ENCODE measurements at places on chromosomes 11 and 22. TPM values are rescaled to one million over a fixed set of nuclear protein-coding genes. Genes with fewer than 3 reads are reported as not detected.

GRCh38 chr11:120642196-120642894 lies 130.8 kb downstream of the GRIK4 start:
- no peaks in the 10 kb centered on the region for H3K36me3 ChIP-seq
- H3K4me3 ChIP-seq, result no peak overlapping the region
- DNase-seq, result no peak

- no peak overlapping the region for H3K27ac ChIP-seq
- no peaks in the 10 kb centered on the region for H3K27me3 ChIP-seq
- H3K4me1 ChIP-seq, result peaks cover 11% of the 10 kb centered on the region
- no peaks in the 10 kb centered on the region for H3K36me3 ChIP-seq
- no peak overlapping the region for H3K4me3 ChIP-seq
Observed at GRCh38 chr11:35029979-35030682, 108.8 kb upstream of the CD44 start.

DNA sequence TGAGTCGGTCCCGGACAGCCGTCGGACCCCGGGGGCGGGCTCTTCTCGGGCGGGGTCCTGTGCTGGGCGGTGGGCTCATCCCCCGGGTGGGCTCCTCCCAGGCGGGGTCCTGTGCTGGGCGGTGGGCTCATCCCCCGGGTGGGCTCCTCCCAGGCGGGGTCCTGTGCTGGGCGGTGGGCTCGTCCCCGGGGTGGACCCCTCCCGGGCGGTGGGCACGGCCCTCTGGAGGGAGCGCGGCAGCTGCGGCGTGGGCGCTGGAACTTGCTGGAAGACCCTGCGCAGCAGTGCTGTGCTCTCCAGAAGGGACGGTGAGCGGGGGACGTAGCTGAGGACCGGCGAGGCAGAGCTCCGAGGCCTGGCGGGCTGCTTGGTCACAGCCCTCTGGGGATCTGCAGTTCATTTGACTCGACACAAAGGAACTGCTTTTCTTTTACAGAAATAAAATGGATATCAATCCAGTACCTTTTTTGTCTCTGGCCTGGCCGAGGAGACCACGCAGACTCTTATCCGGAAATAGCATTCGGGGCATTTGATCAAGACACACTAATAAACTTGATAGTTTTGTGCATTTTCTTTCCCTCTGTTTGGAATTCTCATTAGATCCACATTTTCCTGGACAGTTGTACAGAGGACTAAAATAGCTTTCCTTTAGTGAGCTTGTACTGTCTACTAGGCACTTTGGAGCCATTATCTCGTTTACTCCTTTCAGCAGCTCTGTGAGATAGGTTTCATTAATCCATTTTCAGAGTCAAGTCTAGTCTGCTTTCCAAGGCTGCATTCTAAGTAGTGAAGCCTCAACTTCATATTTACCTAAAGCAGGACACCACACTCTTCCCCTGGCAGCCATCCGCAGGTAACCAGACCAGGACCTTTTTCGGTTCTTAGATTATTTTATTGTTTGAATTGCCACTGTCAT lies 812 bp downstream of the JAM3 start:
- peak; percentile 31 for DNase-seq
- no peaks in the 10 kb centered on the region for H3K36me3 ChIP-seq
- H3K4me1 ChIP-seq, result peaks cover 2% of the 10 kb centered on the region
- H3K4me3 ChIP-seq, result peak overlapping the region; percentile 64

DNA sequence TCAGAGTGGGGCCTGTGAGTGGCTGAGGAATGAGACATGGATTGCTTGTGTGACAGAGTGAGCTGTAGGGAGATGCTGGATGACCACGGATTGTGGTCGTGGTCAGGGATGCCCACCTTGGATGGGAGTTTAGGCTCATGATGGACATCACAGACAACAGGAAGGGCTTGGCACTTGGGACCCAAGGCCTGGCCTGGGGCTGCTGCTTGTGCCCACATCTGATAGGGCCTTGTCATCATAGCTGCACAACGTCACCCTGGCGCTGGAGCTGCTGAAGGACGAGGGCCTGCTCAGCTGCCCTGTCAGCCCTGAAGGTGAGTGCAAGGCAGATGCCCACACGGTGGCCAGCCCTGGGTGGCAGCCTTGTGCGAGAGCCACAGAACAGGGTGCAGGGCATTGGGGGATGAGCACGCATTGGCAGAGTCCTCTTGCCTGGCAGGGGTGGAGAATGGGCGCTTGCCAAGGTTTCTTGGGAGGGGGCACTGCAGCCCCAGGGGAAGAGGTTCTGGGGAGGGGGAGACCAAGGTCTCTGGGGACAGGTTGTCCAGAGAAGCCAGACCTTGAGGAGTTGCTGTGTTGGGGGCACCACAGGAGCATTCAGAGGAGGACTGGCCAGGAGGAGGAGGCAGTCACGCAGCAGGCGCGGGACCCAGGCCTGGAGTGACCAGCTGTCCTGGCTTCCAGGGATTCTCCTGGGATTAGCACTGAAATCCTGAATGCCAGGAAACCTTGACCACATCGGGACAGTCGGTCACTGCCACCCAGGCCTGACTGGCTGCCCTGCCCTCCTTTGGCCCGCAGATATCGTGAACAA lies 25.0 kb downstream of the PARVG start:
- no peaks in the 10 kb centered on the region for H3K36me3 ChIP-seq
- peaks cover 19% of the 10 kb centered on the region for H3K4me1 ChIP-seq
- no peak overlapping the region for H3K27ac ChIP-seq

The MS4A8 gene
- polyA plus RNA-seq, result not detected

DNA sequence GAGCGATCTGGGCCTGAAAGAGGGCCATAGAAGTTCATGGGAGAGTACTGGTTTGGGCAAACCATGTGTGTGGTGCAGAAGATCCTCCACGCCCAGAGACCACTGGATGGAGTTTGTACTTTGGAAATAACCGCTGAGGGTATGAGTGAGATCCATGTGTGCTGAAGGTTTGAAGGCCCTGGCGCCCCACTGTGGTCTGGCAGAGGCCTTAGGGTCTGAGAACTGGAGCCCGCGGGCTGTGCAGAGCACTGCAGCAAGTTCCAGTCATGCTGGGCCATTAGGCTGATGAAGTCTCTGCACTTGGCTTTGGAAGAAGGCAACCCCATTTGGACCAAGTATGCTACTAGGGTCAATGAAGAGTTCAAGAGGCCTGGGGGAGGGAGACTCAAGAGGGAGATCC lies 186.4 kb downstream of the BUD13 start:
- no peaks in the 10 kb centered on the region for H3K36me3 ChIP-seq
- H3K27ac ChIP-seq, result no peak overlapping the region
- no peak overlapping the region for H3K4me3 ChIP-seq
- H3K4me1 ChIP-seq, result no peaks in the 10 kb centered on the region
- peaks cover 25% of the 10 kb centered on the region for H3K27me3 ChIP-seq

GRCh38 chr11:133127741-133128140 lies 404.6 kb downstream of the OPCML start:
- H3K4me1 ChIP-seq, result no peaks in the 10 kb centered on the region
- H3K27me3 ChIP-seq, result no peaks in the 10 kb centered on the region
- no peak overlapping the region for H3K4me3 ChIP-seq
- H3K27ac ChIP-seq, result no peak overlapping the region
- no peak for DNase-seq

DNA sequence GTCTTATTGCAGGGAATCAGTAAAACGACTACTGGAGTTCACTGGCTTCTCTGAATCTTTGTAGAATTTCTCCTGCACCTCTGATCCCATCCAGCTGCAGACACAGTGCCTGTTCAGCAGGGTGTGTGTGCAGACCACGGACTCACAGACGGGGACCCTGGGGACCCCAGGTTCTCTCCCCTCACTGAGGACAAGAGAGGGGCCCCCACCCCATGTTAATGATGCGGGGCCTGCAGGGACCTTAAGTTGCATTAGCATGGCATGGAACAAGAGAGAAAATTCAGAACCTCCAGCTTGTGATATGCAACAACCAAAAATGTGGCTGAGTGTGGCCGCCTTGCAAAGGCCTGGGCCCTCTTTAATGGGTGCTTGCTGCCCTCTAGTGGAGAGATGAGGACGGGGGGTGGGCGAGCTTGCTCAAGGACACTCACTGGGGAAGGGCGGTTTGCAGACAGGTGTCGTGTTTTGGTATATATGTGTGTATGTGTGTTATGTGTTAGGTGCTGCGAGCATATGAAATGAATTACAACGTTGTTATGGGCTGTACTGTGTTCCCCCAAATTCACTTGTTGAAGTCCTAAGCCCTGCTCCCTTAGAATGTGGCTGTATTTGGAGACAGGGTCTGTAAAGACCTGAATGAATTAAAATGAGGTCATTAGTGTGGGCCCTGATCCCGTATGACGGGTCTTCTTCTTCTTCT lies 84.4 kb upstream of the SEPTIN5 start:
- no peak overlapping the region for H3K27ac ChIP-seq
- H3K4me1 ChIP-seq, result no peaks in the 10 kb centered on the region
- H3K36me3 ChIP-seq, result no peaks in the 10 kb centered on the region
- no peak overlapping the region for H3K4me3 ChIP-seq
- peaks cover 31% of the 10 kb centered on the region for H3K27me3 ChIP-seq
- peak; percentile 71 for DNase-seq

DNA sequence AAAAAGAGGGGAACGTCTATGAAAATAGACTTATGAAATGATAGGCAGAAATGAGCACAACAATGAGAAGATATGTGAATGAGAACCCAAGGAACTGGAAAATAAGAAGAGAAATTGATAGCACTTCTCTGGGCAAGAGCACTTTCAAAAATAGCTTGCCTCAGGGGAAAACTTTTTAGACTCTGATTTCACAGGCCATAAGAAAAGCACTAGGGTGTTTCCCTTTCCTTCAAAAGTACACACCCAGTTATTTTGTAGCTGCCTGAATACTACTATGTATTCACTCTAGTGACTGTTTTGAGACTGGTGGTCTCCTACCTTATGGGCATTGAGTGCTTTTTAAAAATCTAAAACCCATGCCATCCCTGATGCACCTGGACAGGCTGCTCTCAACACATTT lies 172.3 kb upstream of the SOX6 start:
- no peaks in the 10 kb centered on the region for H3K27me3 ChIP-seq
- no peak for DNase-seq
- H3K36me3 ChIP-seq, result no peaks in the 10 kb centered on the region

The HTR3A gene
- not detected for polyA plus RNA-seq

DNA sequence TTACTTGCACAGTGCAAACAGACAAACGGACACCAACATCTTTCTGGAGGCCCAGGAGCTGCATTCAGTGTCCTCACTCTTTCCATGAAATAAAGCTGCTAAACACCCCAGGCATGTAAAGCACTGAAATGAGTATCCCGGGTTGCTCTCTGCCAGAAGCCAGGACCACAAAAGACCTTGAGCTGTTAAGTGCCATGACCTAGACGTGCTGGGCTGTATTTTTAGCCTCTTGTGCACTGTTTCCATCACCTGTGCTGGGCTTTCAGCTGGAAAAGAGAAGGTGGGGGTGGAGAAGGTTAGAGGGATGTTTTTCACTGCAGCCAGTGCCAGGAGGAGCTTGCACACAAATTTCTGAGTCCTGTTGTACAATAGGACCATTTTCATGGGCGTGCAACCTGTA lies 3.4 kb upstream of the KREMEN1 start:
- DNase-seq, result no peak
- peaks cover 30% of the 10 kb centered on the region for H3K27me3 ChIP-seq
- H3K4me3 ChIP-seq, result no peak overlapping the region
- H3K36me3 ChIP-seq, result no peaks in the 10 kb centered on the region
- no peak overlapping the region for H3K27ac ChIP-seq
- H3K4me1 ChIP-seq, result no peaks in the 10 kb centered on the region

DNA sequence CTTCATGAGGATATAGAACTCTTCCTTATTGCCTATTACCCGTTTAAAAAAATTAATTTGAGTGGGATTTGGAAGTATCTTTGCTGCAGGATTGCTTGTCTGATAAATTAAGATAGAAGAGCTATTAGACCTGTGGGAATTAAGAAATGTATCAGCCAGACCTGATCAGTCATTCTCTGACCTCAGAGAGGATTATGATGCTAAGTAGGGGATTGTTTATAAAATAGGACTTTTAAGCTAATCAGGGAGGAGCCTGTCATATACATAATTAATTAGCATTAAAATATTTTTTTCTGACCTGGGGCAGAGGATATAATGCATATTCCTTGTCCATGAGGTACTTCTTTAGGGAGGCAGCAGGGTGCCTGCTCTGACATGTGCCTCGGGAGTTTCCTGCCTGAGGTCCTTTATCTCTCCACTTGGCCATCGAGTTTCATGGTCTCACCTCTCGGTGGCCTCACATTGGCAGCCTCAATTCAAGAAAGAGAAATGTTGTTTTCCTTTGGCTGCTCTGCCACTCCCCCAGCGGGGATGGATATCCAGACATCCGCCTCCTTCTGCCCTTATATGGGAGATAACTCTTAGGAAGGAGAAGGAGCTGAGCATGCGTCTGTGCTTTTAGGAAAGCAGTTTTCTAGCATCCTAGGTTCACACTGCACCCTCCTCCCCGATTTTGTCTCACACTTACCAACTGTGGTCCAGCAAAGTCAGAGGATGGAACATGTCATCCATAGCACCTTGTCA lies 41.1 kb downstream of the DIXDC1 start:
- peaks cover 31% of the 10 kb centered on the region for H3K4me1 ChIP-seq
- H3K27ac ChIP-seq, result peak overlapping the region; percentile 79
- peaks cover 4% of the 10 kb centered on the region for H3K36me3 ChIP-seq

DNA sequence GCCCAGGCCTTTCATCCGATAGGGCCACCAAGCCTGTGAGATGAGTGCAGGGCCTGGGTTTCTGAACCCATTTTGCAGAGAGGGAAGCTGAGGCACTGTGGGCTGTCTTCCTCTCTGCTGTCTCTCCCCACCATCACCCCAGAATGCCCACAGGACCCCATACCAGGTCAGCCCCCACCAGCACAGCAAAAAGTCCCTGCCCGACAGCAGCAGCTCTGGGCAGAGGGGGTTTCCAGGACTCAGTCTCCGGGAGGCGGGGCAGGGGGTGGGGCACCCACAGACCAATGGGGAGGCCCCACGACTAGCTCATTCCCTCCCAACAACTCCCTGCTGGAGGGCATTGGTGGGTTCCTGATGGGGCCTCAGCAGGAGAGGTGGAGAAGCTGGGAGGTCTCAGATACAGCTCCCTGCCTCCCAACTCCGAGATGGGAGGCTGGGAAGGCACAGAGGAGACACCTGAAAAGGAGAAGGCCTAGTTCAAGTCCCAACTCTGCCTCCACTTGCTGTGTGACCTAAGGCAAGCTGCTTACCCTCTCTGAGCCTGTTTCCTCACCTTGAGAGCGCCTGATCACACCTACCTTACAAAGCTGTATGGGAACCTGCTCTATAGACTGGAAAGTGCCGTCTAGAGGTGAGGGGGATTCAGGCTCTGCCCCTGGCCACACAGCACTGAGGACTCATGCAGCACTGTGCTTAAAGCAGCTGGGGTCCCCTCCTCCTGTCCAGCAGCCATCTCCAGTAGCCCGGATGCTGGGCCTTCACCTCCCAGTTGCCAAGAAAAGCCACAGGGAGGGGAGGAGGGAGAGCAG lies 3.5 kb downstream of the CBX7 start:
- no peak overlapping the region for H3K27ac ChIP-seq
- peaks cover 9% of the 10 kb centered on the region for H3K27me3 ChIP-seq
- peaks cover 10% of the 10 kb centered on the region for H3K4me1 ChIP-seq
- DNase-seq, result no peak
- H3K36me3 ChIP-seq, result 0 out of 2 replicates have a peak, but pooled peaks cover 2% of the 10 kb centered on the region

The GRIK4 gene
- 0.38 TPM for polyA plus RNA-seq

GRCh38 chr22:40422558-40423309 lies 52.3 kb downstream of the SGSM3 start:
- H3K4me3 ChIP-seq, result no peak overlapping the region
- DNase-seq, result no peak
- no peak overlapping the region for H3K27ac ChIP-seq
- peaks cover 85% of the 10 kb centered on the region for H3K36me3 ChIP-seq
- peaks cover 4% of the 10 kb centered on the region for H3K4me1 ChIP-seq

The APOBEC3H gene
- polyA plus RNA-seq, result not detected

GRCh38 chr11:72203163-72203562 lies 11.2 kb downstream of the FOLR1 start:
- no peaks in the 10 kb centered on the region for H3K4me1 ChIP-seq
- H3K27me3 ChIP-seq, result peaks cover 3% of the 10 kb centered on the region
- no peaks in the 10 kb centered on the region for H3K36me3 ChIP-seq

The TRIM49 gene
- not detected for polyA plus RNA-seq

- H3K4me3 ChIP-seq, result no peak overlapping the region
- no peaks in the 10 kb centered on the region for H3K36me3 ChIP-seq
- peak; percentile 28 for DNase-seq
Observed at GRCh38 chr11:127552446-127552845, 551.9 kb upstream of the KIRREL3 start.

All from IMR-90 (cell line).